ENCODE measurements at places on chromosomes 3 and 15.

- H3K27me3 ChIP-seq, result no peaks in the 10 kb centered on the region
- H3K36me3 ChIP-seq, result no peaks in the 10 kb centered on the region
- H3K27ac ChIP-seq, result no peak overlapping the region
- H3K4me3 ChIP-seq, result no peak overlapping the region
These were observed 17.3 kb downstream of the LTF start for GRCh38 chr3:46447228-46447985.

- H3K4me3 ChIP-seq, result peak overlapping the region; percentile 73
- peak overlapping the region; percentile 52 for H3K27ac ChIP-seq
- H3K36me3 ChIP-seq, result no peaks in the 10 kb centered on the region
These were observed 1.7 kb downstream of the RORA start for GRCh38 chr15:61227269-61227949.

DNA sequence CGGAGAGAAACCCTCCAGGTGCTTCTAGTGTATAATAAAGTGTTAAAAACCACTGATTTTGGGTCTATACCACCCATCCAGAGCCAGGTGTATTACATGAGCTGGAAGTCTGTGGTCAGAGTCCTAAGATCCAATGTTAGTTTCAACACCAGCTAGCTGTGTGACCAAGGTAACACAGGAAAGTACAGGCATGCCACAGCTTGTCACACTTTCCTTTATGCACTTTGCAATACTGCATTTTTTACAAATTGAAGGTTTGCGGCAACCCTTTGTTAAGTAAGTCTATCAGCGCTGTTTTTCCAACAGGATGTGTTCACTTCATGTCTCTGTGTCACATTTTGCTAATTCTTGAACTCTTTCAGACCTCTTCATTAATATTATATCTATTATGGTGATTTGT lies 201.3 kb upstream of the PRICKLE2 start:
- H3K27me3 ChIP-seq, result no peaks in the 10 kb centered on the region
- no peak overlapping the region for H3K27ac ChIP-seq
- H3K4me3 ChIP-seq, result no peak overlapping the region
- H3K4me1 ChIP-seq, result no peaks in the 10 kb centered on the region
- no peak for DNase-seq

DNA sequence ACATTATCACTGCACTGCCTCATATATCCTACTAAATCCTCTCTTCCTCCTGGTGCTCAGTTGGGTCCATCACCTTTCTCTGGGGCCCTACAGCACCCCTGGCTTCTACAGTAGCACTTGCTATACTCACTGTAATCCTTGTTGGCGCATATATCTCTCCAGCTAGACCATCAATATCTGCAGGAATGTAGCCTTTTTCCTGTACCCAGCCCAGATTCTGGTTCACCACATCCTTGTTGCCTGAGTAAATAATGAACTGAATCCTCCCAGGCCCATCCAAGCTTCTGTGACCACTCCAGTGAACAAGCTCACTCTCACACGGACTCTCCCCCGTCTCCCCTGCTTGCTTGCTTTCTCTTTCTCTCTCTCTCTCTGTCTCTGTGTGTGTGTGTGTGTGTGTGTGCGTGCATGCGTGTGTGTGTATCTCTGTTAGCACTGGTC lies 62.5 kb upstream of the LIPC start:
- peaks cover 3% of the 10 kb centered on the region for H3K27me3 ChIP-seq
- no peaks in the 10 kb centered on the region for H3K36me3 ChIP-seq
- no peak for DNase-seq

GRCh38 chr3:13277860-13278531 lies 142.1 kb downstream of the NUP210 start:
- DNase-seq, result no peak
- no peaks in the 10 kb centered on the region for H3K36me3 ChIP-seq
- peak overlapping the region; percentile 72 for H3K27ac ChIP-seq
- H3K27me3 ChIP-seq, result peaks cover 46% of the 10 kb centered on the region

GRCh38 chr3:31927811-31928210 lies 53.3 kb downstream of the OSBPL10 start:
- no peak overlapping the region for H3K27ac ChIP-seq
- no peaks in the 10 kb centered on the region for H3K27me3 ChIP-seq
- no peak overlapping the region for H3K4me3 ChIP-seq
- no peak for DNase-seq

DNA sequence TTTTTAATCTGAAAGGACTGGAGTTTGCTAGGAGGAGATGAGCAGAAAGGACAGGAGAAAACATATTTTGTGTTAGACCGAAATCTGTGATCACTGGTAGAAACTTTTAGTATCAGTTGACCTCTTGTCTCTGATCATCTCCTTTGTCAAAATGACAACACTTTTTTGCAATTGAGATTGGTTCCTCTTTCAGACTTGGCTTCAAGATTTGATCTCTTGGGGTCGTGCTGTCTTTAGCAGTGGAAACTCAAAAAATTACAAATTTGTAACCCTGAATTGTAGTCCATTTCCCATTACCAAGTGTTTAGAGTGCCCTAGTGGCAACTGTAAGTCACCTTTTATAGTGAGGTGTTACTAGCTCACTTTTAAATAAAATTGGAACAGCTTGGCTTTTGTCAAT lies 107.4 kb downstream of the KLHL25 start:
- peaks cover 4% of the 10 kb centered on the region for H3K4me1 ChIP-seq
- H3K27me3 ChIP-seq, result no peaks in the 10 kb centered on the region
- peaks cover 58% of the 10 kb centered on the region for H3K36me3 ChIP-seq
- no peak overlapping the region for H3K4me3 ChIP-seq

DNA sequence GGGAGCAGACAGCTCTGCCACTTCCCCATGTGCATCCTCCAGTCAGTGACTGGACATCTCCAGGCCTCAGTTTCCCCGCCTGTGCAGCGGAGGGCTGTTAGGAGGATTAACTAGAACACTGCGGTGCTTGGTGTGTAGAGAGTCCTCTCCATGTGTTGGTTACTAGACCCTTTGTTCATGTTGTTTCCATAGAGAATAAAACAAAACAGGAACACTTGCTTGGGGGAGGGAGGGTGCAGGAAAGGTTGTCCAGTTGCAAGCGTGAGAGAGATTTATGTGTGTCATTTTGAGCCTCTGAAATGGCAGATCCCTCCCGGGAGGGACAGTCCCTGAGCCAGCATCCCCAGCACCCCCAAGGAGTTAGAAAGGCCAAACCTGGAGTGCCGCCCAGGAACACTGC lies 184.0 kb upstream of the LYSMD4 start:
- H3K36me3 ChIP-seq, result no peaks in the 10 kb centered on the region
- peak; percentile 56 for DNase-seq
- H3K27me3 ChIP-seq, result peaks cover 5% of the 10 kb centered on the region
- H3K27ac ChIP-seq, result no peak overlapping the region
- H3K4me3 ChIP-seq, result no peak overlapping the region

DNA sequence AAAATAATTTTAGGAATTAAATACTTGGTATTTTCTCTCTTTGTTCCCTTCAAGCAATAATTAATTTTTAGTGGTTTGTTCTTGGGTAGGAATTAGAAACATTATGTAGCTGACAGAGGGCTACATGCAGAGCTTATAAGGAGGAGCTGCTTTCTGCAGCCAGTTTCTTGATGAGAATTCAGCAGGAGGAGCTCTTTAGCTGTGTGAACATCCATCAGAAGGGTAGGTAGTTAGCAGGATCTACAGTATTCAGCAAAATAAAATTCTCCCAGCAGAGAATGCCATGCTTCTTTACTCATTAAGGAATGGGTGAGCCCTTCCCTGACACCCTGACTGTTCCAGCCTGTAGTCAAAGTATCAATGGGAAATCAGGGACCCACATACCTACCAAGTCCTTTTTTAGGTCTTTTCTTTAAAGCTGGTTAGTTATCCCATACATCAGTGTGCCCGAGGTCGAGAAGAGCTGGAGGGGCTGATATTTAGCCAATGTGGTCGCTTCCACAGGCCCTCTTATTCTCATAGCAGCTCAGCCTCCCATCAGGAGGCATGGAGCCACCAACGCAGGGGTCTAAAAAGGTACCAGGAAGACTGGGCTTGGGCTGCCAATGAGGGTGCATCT lies 54.0 kb downstream of the KCNAB1 start:
- H3K36me3 ChIP-seq, result no peaks in the 10 kb centered on the region
- H3K4me1 ChIP-seq, result no peaks in the 10 kb centered on the region
- no peak overlapping the region for H3K4me3 ChIP-seq

DNA sequence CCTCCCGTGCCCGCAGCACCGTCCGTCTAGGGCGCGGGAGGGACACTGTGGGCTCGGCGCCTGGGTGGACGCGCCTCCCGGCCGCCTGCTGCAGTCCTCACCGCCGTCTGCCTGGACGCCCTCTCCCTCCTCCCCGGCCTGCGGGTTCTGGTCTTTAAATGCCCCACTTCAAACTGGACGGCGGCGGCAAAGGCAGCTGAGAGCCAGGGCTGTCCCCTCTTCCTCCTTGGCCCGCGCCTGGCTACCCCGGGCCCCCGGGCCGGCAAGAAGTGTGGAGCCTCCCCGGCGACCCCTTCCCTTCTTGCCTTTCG lies 426 bp downstream of the CBLB start:
- peaks cover 3% of the 10 kb centered on the region for H3K4me1 ChIP-seq
- peak; percentile 74 for DNase-seq
- H3K27ac ChIP-seq, result peak overlapping the region; percentile 98
- peak overlapping the region; percentile 86 for H3K4me3 ChIP-seq
- H3K36me3 ChIP-seq, result peaks cover 4% of the 10 kb centered on the region

DNA sequence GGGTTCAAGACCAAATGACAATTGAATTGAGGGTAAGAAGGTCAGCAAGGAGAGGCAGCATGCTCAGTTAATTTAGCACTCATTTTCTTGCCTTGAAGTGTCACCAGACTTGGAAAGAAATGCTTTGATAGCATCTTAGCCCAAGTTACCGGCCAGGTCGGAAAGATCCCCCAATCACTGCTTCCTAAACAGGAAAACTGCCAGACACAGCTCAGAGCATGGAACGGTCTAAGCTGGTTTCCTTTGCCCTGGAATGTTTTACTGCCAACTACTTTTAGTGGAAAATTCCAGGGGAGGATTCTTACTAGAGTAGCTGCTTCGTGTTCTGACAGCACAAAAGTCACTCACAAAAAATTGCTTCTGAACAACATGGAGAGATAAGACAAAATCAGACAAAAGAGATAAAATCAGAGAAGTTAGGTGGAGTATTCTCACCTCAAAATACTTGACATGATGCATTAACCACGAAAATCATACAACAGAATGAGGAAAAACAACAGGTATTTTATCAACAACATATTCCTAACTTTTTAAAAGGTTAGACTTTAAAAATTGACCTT lies 65.5 kb downstream of the CCR4 start:
- no peaks in the 10 kb centered on the region for H3K27me3 ChIP-seq
- H3K36me3 ChIP-seq, result peaks cover 66% of the 10 kb centered on the region
- peak; percentile 67 for DNase-seq
- H3K27ac ChIP-seq, result no peak overlapping the region
- H3K4me3 ChIP-seq, result no peak overlapping the region
- H3K4me1 ChIP-seq, result no peaks in the 10 kb centered on the region

- H3K36me3 ChIP-seq, result no peaks in the 10 kb centered on the region
- H3K4me3 ChIP-seq, result no peak overlapping the region
- no peak overlapping the region for H3K27ac ChIP-seq
- no peaks in the 10 kb centered on the region for H3K4me1 ChIP-seq
- no peak for DNase-seq
These were observed 55.7 kb downstream of the KCNAB1 start for GRCh38 chr3:156176048-156176447.

DNA sequence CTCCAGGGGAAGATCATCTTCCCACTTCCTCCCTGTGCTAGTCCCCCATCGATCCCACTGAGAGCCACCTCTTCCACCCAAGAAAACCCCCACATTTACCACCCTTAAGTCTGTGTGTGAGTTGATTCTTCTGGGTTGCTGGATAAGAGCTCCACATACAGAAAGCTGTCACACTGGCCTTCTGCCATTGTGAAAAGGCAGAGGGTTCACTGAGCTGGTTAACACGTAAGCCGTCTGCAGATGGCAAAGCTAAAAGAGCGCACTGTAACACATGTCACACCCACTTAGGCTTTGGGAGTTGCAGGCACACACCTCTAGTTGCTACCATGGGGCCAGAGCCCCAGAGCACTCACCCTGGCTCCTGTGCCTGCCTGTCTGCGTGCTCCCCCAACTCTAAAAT lies 309.8 kb upstream of the LRRC3B start:
- no peaks in the 10 kb centered on the region for H3K27me3 ChIP-seq
- no peak for DNase-seq
- no peak overlapping the region for H3K4me3 ChIP-seq
- no peaks in the 10 kb centered on the region for H3K4me1 ChIP-seq
- no peak overlapping the region for H3K27ac ChIP-seq

GRCh38 chr3:38314764-38315487 lies 31.7 kb upstream of the XYLB start:
- H3K27ac ChIP-seq, result no peak overlapping the region
- H3K4me1 ChIP-seq, result peaks cover 4% of the 10 kb centered on the region
- no peak overlapping the region for H3K4me3 ChIP-seq
- DNase-seq, result no peak
- no peaks in the 10 kb centered on the region for H3K36me3 ChIP-seq
- H3K27me3 ChIP-seq, result no peaks in the 10 kb centered on the region

- H3K4me3 ChIP-seq, result no peak overlapping the region
- no peaks in the 10 kb centered on the region for H3K36me3 ChIP-seq
- H3K27me3 ChIP-seq, result no peaks in the 10 kb centered on the region
- H3K4me1 ChIP-seq, result peaks cover 44% of the 10 kb centered on the region
- no peak overlapping the region for H3K27ac ChIP-seq
These were observed 72.3 kb downstream of the CORO2B start for GRCh38 chr15:68650901-68651709.

GRCh38 chr15:65192016-65192415 lies 6.9 kb upstream of the CLPX start:
- no peak overlapping the region for H3K27ac ChIP-seq
- no peaks in the 10 kb centered on the region for H3K27me3 ChIP-seq
- H3K4me3 ChIP-seq, result no peak overlapping the region
- no peaks in the 10 kb centered on the region for H3K36me3 ChIP-seq

- H3K4me1 ChIP-seq, result peaks cover 73% of the 10 kb centered on the region
- no peak for DNase-seq
- H3K36me3 ChIP-seq, result no peaks in the 10 kb centered on the region
- H3K27ac ChIP-seq, result peak overlapping the region; percentile 7
These were observed 38.1 kb downstream of the TM2D3 start for GRCh38 chr15:101614001-101614585.

DNA sequence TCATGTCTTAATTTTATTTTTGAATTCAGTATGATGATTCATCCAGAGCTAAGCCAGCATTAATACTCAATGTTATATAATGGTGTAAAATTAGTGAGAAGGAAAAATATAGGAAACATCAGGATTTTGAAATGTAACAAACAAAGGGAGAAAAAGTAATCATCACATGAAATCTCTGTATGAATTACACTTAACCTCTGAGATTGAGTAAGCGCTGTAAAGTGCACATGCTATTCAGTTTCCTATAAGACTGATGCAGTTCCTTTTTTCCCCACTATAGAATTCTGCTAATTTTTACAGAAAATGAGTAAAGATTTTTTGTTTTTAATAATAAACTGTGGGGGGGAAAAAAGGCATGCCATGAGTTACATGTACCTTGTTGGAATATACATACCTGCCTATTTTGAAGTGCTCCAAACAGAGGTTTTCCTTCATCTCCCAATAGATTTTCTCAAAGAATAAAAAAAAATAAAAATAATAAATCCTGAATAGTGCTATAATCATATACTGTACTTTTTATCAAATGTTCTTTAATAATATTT lies 64.0 kb upstream of the TTBK2 start:
- H3K36me3 ChIP-seq, result peaks cover 50% of the 10 kb centered on the region
- no peak overlapping the region for H3K27ac ChIP-seq
- no peaks in the 10 kb centered on the region for H3K4me1 ChIP-seq
- no peak for DNase-seq
- no peaks in the 10 kb centered on the region for H3K27me3 ChIP-seq
- no peak overlapping the region for H3K4me3 ChIP-seq

- peak; percentile 86 for DNase-seq
- peaks cover 6% of the 10 kb centered on the region for H3K4me1 ChIP-seq
- no peaks in the 10 kb centered on the region for H3K36me3 ChIP-seq
- H3K27me3 ChIP-seq, result no peaks in the 10 kb centered on the region
- H3K4me3 ChIP-seq, result no peak overlapping the region
These were observed 206.6 kb upstream of the MDFIC2 start for GRCh38 chr3:70519026-70519425.
